Fibroblast of pulmonary artery (primary cell): ENCODE measurements at places on chromosomes 5 and 9.

DNA sequence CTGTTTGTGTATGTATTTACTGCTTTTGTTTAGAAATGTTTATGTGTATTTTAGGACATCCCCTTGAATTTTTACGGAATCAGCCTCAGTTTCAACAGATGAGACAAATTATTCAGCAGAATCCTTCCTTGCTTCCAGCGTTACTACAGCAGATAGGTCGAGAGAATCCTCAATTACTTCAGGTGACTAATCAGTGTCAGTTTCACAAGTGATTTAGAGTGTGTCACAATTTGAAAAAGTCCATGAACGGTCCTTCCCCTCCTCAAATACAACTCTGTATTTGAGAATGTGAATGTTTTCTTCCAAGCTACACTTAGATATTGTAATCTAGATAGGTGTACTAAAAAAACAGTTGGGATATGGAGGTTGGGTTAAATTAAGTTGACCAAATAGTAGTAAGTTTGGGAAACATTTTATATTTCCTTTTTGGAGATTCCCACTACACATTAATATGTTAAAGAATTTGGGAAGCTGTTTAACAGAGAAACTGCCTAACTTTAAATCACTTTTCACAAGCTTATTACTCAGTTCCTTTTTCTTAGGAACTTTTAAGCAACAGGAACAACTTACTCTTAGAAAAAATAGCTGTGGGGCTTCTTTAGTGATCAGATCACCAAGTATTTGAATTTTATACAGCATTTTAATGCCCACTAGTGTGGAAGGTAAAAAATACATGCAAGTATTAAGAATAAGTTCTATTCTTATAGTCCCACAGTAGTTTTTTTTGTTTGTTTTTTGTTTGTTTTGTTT is 40.9 kb downstream of the RAD23B start:
- DNase-seq: no peak

GRCh38 chr5:95878417-95879323 is 56.1 kb upstream of the GLRX start:
- no peak for DNase-seq

DNA sequence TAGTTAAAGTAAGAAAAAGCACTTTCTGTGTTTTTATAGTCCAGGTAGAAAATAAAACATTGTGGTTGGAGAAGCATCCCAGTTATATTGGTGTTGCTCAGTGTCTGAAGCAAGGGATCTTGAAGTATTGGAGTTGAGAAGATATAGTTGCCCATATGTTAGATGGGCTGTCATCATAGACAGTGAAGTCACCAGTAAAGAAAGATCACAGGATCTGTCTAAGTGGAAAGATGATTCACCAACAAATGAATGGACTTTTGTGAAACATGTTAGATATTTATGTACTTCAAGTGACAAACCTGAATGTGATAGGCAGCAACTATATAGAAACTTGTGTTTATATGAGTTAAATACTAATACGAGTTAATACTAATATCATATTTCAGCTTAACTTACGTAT is 11.7 kb downstream of the OGN start:
- no peak for DNase-seq

DNA sequence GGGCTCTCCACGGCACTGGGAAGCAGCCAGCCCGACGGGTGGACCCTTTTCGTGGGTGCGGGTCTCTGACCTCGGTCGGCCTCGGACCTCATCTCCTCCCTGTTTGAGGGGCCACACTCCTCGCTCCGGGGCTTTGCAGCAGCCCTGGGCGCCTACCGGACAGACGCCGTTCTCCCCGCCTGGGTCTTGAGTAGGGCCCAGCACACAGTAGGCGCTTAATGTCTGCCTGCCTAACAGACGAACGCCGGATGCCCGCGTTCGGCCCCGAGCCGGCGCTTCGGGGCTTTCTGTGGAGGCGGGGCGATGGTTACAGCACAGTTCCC is 842 bp upstream of the GTF3C5 start:
- no peak for DNase-seq

DNA sequence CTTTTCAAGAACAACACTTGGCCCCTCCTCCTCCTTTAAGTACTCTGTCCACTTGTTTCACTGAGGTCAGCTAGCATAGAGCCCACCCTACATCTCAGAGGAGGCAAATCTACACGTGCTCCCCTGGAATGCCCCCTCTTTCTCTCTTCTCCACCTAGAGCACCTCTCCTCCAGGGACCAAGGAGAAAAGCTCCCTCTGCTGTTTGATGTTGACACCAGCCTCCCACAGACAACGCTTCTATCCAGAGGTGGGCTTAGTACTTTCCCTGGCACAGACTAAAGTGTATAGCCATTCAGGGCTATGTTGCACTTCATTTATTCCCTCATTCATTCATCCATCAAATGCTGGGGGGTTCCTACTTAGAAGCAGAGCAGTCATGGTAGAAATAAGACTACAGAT is 68.2 kb upstream of the TAF1L start:
- DNase-seq: no peak

DNA sequence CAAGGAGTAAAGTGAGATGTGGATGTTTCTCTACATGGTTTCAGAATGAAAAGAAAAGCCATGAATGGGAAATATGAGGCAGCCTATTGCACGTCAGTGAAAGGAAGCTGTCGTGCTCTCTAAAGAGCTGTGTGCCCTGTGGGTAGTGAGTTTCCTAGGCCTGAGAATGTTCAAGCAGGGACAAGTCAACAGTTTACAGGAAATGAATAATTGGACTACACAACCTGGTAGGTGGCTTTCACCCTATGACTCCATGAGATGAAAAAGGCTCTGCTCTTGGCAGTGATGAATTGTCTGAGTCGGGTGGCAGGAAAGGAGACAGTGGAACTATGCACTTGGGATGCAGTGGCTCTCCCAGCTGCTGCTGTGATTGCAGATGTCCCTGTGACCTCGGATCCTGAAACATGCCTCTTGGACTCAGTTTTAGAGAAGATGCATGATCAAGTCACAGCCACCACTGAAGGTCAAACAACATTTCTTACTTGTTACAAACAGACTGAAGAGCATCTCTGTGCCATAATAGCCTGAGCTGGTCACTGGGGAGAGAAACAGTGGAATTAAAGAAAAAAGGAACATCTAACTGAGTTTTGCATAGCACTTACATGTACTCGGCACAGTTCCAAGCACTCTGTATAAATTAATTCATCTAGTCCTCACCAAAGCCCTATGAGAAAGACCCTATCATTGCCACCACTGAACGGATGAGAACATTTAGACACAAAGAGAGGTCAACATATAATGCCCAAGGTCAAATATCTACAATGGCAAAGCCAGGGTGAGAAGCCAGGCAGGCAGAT is 293.7 kb downstream of the SPOCK1 start:
- DNase-seq: peak; percentile 4

GRCh38 chr9:137156567-137157375 is 13.1 kb downstream of the LRRC26 start:
- DNase-seq: peak; percentile 50

GRCh38 chr5:110169461-110169860 is 479.7 kb downstream of the MAN2A1 start:
- no peak for DNase-seq

DNA sequence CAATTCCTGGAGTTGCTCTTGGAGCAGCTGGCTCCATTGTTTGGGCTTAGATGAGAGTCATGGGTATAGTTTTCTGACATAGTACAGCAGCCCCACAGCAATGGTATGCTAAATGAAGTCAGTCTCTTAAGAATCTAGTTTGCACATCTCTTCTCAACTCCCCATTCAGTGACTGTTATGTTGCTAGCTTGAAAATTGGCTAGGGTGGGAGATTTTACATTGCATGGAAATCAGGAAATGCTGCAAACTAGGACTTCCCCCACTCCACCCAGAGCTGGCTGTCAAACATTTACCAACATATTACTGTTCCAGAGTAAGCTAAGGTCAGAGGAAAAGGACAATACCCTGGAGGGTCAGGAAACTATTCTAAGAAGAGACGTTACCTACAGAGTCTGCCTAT is 17.6 kb upstream of the FCHO2 start:
- peak; percentile 49 for DNase-seq

- DNase-seq: no peak
Measured at GRCh38 chr9:115137526-115137925, 19.6 kb upstream of the TNC start.

- no peak for DNase-seq
Measured at GRCh38 chr5:137570070-137570469, 70.9 kb upstream of the SPOCK1 start.

- DNase-seq: peak; percentile 31
Measured at GRCh38 chr9:107727086-107727780, 237.7 kb upstream of the KLF4 start.

- no peak for DNase-seq
Measured at GRCh38 chr9:134605966-134606357, 35.6 kb upstream of the COL5A1 start.

- peak; percentile 85 for DNase-seq
Measured at GRCh38 chr9:2570615-2571479, 50.7 kb upstream of the VLDLR start.

DNA sequence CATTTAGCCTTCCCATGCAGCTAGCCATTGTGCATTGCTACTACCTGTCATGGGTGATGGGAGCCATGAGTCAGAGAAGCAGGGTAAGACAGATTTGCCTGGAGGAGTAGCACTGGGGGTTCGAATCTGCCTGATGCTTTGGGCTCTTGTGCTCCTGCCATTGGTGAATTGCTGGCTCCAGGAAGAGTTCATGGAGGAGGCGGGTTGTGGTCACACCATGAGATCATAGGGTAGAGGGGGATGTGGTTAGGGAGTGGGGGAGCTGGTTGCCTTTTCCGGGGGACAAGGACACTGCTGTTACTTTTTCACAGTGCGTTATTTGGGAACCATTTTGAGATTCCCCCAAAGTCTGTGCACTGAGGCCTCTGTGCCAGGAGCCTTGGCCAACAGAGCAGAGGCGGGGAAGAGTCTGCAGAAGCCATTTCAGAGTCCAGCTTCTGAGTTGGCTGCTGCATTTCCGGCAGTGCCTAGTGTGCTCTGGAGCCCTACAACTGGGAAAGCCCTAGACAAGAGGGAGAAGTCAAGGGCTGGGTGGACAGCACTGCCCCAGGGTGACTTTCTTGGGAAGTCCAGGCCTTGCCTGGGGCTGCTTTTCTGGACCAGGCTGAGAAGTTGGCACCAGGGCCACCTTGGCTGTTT is 6.2 kb downstream of the ANGPTL2 start:
- DNase-seq: no peak

- no peak for DNase-seq
Measured at GRCh38 chr5:38143384-38143783, 115.0 kb upstream of the EGFLAM start.

DNA sequence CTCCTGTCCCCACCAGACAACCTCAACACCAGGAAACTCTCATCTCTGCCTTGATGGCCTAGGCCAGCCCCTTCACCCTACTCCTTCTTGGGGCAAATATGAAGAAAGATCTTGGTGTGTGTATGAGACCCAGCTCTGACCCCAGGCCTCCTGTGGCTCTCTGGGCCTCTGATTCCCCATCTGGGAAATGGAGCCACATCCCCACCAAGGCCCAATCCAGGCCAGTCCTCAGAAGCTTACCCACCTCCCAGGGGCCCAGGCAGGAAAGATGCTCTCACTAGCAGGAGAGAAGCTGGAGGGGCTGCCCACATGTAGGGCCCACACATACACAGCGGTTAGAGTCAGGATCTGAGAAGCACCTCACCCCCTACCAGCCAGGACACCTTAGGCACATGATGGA is 38.9 kb downstream of the BICD2 start:
- DNase-seq: no peak
